ENCODE measurements at places on chromosomes 2 and 18.

- DNase-seq, result no peak
Observed at GRCh38 chr2:43225788-43226557, 433 bp downstream of the ZFP36L2 start.

DNA sequence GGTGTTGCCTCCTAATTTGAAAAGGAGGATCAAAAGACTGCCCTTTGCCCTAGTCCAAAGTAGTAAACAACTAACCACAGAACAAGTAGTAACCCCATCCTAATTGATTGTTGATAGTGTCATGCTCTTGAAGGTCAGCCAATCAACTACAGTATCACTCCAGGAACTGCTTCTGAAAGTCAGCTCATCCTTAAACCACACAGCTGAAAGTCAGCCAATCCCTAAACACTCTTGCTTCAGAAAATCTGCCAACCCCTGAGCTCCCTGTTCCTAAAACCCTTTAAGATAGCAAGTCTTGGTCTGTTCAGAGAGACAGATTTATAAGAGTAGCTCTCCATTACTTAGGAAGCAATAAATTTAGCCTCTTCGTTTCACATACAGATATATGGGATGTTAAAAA is 51.6 kb upstream of the CPO start:
- no peak for DNase-seq

GRCh38 chr18:29096079-29096770 is 919.3 kb upstream of the CDH2 start:
- DNase-seq, result peak; percentile 6

DNA sequence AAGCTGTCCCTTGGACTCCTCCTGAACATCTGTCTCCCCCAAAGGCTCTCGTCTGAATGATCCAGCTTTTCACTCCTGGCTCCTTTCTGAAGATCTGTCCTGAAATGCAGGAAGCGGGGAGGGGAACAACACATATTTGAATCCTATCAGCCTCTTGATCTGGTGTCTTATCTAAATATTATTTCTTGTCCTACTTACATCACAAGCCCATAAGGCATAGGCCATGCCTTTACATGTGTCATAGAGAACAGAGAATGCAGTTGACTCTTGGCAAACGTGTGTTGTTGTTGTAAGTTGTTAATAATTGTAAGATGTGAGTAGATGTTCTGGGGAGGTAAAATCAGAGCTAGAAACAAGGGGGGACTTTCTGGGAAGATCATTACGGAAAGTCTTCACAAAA is 57.4 kb downstream of the GATA6 start:
- no peak for DNase-seq

DNA sequence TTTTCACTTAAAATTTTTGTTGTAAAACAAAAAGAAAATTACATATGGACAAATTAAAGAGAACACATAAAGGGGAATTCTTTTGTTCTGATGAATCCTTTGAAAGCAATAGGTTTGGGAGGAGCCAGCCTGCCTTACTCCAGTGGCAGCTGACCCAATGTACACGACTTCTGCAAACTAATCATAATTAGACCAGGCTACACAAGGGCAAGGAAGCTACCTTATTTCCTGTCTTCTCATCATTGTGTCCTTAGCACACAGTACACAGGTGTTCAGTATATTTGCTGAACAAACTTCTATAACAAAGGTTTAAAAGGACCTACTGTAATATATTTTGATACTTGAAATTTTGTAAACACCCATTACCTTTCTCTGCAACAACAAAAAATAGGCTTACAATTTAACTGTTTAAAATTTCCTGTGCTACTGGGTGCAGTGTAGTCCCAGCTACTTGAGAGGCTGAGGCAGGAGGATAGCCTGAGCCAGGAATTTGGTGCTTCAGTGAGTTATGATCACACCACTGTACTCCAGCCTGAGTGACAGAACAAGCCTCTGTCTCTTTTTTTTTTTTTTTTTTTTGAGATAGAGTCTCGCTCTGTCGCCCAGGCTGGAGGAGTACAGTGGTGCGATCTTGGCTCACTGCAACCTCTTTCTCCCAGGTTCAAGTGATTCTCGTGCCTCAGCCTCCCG is 18.9 kb downstream of the KCNG3 start:
- no peak for DNase-seq

- no peak for DNase-seq
Observed at GRCh38 chr2:200378652-200379290, 72.3 kb downstream of the SPATS2L start.

Measured in NCI-H187 (cell line).